Fibroblast of gingiva (primary cell): ENCODE measurements at places on chromosomes 7 and 10.

DNA sequence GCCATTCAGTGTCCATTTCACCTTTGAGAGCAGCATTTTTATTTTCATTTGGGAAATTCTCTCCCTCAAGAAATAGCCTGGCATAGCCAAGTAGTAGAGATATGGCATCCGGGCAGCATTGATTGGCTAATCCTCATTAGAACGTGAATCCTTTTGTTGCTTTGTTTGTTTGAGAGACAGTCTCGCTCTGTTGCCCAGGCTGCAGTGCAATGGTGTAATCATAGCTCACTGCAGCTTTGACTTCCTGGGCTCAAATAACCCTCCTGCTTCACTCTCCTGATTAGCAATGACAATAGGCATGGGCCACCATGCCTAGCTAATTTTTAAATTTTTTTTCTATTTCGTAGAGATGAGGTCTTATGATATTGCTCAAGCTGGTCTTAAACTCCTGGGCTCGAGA is 1174.9 kb upstream of the AUTS2 start:
- no peak for DNase-seq

DNA sequence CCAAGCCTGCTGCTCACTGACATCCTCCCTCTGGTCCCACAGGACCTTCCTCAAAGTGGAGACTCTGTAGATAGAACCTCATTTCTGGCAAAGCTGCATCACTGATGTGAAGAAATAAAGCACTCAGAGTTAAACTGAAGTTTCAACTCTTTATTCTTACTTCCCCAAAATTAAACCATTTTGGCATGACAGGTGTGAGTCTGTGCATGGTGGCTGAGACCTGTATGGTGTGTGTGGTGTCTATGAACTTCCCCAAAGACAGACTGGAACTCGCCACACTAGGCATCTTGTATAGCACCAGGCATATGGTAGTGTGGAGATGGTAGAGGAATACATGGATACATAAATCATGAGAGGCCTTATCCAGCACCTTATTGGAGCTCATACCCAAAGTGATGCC is 6.6 kb upstream of the WDFY4 start:
- no peak for DNase-seq

DNA sequence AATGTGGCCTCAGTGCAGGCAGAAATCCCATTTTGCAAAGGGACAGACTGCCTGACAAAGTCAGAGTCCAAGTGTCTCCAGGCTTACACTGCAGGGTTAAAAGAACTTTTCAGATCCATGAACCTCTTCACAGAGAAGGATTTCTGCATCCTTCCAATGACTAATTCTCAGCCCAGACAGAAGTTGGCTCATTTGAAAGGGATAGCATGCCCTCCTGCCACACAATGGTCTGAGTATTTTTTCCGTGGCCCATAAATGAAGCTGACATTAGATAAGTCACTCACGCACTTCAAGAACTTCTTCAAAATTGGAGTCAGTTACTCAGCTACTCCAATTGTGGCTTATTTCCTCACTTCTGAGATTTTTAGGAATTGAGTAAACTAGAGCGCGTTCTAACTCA is 170.2 kb downstream of the PLXNA4 start:
- DNase-seq, result no peak

GRCh38 chr10:116910910-116911309 is 61.6 kb downstream of the ENO4 start:
- DNase-seq, result no peak

DNA sequence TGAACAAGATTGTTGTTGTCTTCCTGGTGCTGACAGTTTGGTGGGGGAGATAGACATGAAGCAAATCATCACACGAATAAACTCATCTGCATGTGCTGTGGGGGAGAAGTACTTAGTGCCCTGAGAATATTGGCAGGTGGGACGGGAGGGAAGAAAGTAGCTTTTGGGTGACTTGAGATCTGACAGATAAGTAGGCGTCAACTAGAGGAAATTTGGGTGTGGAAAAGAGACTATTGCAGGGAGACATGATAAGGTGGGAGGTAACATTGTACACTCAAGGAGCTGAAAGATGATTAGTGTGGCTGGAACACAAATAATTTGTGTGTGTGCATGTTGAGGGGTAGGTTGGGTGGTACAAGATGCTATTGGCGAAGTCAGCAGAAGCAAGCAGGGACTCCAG is 30.1 kb downstream of the CNNM2 start:
- no peak for DNase-seq

DNA sequence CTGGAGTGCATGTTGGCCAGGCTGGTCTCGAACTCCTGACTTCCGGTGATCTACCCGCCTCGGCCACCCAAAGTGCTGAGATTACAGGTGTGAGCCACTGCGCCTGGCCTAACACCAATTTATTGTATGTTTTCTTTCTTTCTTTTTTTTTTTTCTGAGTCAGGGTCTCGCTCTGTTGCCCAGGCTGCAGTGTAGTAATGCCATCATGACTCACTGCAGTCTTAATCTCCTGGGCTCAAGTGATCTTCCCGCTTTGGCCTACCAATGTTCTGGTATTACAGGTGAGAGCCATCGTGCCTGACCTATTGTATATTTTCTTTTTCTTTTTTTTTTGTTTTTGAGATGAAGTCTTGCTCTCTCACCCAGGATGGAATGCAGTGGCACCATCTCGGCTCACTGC is 33.8 kb upstream of the UBE2H start:
- DNase-seq, result no peak
